ENCODE measurements at places on chromosomes 13 and 19.

DNA sequence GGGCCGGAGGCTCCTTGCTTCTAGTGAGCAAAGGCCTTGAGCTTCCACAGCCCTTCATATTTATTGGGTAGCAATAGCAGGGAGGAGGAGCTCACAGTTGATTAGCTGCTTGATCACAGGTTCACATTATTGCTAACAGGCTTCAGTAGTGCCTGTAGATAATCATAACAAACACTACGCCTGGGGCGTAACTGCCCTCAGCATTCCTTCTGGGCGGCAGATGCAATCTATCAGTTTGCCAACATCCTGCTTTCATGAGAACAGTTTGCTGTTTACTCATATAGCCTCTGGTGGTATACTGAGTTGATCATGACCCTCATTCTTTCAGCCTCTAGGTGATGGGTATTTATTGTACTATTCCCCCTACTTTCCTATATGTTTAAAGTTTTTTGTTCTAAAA lies 149.4 kb downstream of the B3GLCT start:
- no peak for DNase-seq

GRCh38 chr13:58804832-58805231 lies 1173.3 kb downstream of the PCDH17 start:
- no peak for DNase-seq

- DNase-seq, result no peak
Measured at GRCh38 chr19:44050740-44051649, 841 bp upstream of the ZNF223 start.

DNA sequence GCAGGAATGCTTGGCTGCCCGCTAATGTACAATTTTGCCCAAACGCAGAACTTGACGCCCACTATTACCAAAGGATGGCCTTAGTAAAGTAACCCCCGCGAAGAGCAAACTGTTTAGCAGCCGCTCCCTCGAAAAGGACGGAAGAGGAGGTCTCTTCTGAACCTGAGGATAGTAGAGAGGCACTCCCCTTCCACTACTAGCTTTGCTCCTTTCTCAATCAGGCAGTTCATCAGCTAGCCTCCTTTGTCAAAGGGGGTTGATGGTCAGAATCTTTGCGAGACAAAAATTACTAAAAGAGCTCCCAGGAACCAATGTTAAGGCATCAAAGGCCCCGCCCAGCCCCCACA lies 534 bp downstream of the CAB39L start:
- DNase-seq, result peak; percentile 6

GRCh38 chr19:3821156-3821555 lies 35.0 kb upstream of the MATK start:
- DNase-seq, result no peak

GRCh38 chr13:30882026-30882850 lies 23.8 kb upstream of the MEDAG start:
- DNase-seq, result no peak

- no peak for DNase-seq
Measured at GRCh38 chr13:24664726-24665409, 15.3 kb upstream of the ATP12A start.

DNA sequence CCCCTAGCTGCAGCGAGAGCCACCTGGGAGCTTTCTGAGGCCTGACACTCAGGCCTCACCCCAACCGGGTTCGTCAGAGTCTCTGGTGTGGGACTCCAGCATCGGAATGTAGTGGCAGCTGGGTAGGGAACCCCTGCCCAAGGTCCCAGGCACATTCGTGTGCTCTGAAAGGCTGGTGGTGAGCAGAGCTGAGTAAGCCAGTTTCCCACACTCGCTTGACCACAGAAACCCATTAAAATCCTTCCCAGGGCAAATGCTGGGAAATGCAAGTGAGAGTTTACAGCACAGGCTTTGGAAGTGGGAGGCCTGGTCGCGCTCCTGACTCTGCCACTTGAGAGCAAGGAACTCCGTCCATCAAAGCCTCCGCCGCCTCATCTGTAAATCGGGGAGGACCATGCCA lies 4.2 kb downstream of the TRAPPC6A start:
- no peak for DNase-seq

GRCh38 chr13:98775844-98776598 lies 23.5 kb upstream of the SLC15A1 start:
- no peak for DNase-seq

GRCh38 chr13:44278166-44278565 lies 95.5 kb upstream of the SERP2 start:
- DNase-seq, result no peak

GRCh38 chr19:4229179-4229931 lies at the start of gene EBI3:
Gene EBI3 (plus strand): TSS chr19:4229523. CDS start chr19:4229551, 28 bp downstream.
- no peak for DNase-seq

GRCh38 chr19:21256722-21257121 lies 72.5 kb downstream of the ZNF708 start:
- no peak for DNase-seq

GRCh38 chr13:43786766-43787517 lies at the start of gene ENOX1:
Gene ENOX1 (minus strand): TSS chr13:43786972.
- DNase-seq, result peak; percentile 70

- DNase-seq, result peak; percentile 84
Measured at GRCh38 chr13:72255908-72256307, 388.9 kb upstream of the DACH1 start.

GRCh38 chr19:2167896-2168618 lies 4.3 kb downstream of the DOT1L start:
- no peak for DNase-seq

- DNase-seq, result no peak
Measured at GRCh38 chr13:30301827-30302226, 5.5 kb downstream of the KATNAL1 start.

DNA sequence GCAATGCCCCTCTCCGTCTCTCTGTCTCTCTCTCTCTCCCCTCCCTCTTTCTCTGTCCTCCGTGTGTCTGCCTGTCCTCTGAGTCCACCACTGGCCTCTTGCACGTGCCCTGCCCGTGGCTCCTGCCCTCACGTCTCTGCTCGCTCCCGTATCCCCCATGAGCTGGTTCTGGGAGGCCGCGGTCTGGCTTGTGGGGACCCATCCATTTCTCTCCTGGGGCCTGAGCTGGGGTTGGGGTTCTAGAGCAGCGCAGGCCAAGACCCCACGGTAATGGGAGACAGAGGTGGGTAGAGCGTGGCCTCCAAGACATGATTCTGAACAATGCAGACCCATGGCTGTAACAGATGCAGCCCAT lies 19.0 kb downstream of the C2CD4C start:
- DNase-seq, result no peak

DNA sequence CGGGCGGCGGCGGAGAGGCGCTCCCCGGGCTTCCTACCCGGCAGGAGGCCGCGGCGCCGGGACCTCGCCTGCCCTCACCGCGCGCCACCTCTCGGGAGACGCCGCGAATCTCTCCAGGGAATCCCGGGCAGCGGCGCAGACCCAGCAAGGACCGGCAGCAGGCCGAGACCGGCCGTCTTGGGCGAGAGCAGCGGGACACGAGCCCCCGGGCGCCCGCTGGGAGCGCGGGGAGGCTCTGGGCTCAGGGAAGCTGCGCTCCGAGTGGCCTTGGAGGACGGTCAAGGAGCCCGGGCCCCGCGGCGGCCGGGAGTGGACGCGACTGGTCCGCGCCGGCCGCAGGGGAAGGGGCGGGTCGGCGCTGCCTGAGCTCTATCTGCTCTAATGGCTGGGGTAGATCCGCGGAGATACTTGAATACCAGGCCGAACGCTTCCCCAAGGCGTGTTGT lies 14.7 kb downstream of the CDX2 start:
- no peak for DNase-seq

- DNase-seq, result no peak
Measured at GRCh38 chr19:1402411-1403070, 1.2 kb upstream of the GAMT start.

GRCh38 chr13:77861741-77862140 lies 56.9 kb downstream of the EDNRB start:
- no peak for DNase-seq

GRCh38 chr19:1680976-1681375 lies 28.6 kb upstream of the TCF3 start:
- no peak for DNase-seq

DNA sequence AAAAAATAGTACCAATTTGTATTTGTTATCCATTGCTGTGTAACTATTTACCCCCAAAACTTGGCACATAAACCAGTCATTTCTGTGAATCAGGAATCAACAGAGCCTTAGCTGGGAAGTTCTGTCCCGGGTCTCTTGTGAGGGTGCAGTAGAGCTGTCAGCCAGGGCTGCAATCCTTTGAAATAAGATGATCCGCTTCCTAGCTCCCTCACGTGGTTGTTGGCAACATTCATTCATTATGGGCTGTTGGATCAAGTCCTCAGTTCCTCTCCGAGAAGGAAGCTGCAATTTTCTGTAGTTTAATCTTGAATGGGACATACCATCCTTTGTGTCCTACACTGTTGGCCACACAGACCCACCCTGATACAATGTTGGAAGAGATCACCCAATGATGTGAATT lies 277.2 kb downstream of the SUCLA2 start:
- DNase-seq, result no peak

DNA sequence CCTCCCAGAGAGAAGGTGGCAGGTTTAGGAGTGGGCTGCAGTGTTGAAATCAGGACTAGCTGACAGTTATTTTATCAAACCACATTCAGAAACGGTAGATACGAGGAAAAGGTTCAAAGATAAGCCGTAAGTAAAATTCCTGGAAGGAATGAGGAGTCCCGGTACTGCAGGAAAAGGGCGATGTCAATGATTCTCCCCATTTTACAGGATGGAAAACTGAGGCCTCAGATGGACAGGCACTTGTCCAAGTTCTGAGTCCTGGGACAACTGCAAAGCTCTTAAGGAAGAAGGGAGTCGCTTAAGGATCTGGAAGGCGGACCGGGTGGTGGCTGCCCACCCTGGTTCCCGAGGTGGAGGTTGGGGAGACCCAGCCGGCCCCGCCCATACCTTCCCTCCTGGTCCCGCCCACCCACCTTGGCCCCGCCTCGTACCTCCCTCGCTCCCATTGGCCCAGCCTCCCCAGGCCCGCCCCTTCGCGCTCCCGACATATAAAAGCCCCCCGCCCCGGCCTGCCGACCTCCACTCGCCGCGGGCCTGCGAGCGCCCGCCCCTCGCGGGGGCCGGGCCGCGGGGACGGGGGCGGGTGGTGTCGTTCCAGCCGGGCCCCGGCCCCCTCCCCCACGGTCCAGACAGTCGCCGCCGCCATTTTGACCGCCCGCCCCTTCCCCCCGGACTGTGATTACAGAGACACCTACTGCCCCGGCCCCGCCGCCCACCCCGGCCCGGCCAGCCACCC lies 603 bp downstream of the RFX1 start:
- DNase-seq, result peak; percentile 88

DNA sequence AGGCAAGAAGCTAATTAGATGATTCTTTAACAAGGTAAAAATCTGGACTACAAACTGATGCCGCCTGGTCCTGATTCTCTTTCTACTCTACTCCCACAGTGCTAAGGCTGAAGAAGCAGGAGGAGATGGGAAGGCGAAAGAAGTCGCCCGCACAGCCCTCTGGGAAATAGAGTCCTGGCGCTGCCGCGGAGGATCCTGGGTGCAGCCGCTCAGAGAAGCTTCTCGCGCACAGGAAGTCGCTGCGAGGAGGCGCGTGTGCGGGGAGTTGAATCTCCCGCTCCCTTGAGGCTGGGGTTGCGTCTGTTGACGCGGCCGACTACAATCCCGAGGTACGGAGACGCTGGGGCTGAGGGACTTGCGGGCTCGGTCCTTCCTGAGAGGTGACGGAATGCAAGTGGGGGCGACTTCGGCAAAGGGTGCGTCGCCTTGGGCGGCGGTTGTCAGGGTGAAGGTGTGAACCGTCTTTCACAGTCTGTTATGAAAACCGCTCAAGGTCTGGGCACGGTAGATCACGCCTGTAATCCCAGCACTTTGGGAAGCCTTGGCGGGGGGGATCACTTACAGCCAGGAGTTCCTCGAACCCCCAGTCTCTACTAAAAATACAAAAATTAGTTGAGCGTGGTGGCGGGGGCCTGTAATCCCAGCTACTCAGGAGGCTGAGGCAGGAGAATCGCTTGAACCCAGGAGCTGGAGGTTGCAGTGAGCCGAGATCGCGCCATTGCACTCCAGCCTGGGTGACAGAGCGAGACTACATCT lies at the start of gene ZNF473:
Gene ZNF473 (plus strand): TSS at position 212 of the 756 bp plus-strand sequence. CDS start 5,078 bp downstream, outside the sequence.
- peak; percentile 85 for DNase-seq

DNA sequence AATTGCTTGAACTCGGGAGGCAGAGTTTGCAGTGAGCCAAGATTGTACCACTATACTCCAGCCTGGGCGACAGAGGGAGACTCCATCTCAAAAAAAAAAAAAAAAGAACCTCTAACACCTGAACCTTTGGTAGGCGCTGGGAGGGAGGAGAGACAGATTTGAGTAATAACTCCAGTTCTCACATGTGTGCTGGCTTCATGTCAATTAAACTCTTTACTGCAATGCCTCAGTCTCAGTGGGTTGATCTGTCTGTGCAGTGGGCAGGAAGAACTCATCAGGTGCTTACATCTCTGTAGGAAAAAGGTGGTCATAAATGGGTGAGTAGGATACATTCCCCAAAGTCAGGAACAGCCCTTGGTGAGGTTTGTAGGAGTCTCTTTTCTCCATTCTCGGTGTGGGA lies 85.1 kb upstream of the ABCC4 start:
- DNase-seq, result no peak

- no peak for DNase-seq
Measured at GRCh38 chr13:66128201-66128600, 1101.9 kb downstream of the PCDH9 start.
